ENCODE measurements at places on chromosomes 5 and 9.

- no peak for DNase-seq
These were observed 53.9 kb upstream of the RNU6ATAC start for GRCh38 chr9:134218230-134218629.

GRCh38 chr9:114282507-114282906 is 40.4 kb upstream of the ORM1 start:
- no peak for DNase-seq

- DNase-seq, result no peak
These were observed 249.2 kb upstream of the CCNH start for GRCh38 chr5:87661784-87662566.

DNA sequence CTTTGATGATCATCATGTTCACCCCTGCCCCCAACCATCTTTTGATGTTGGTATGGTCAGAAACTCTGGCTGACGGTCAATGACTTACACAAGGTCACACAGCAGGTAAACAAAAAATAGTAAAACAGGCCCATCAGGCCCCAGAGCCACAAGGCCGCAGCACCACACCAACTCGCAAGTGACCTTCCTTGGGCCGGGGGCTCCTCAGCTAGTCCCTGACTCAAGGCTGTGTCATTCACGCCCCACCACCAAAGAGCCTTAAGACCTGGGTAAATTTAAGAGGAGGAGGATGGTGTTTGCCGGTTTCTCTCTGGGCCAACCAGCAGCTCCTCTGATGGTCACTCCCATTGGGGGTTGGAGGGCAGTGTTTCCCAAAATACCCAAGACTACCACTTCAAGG is 55.8 kb downstream of the PSMB7 start:
- no peak for DNase-seq

GRCh38 chr5:36897616-36898015 is 21.0 kb downstream of the NIPBL start:
- no peak for DNase-seq

DNA sequence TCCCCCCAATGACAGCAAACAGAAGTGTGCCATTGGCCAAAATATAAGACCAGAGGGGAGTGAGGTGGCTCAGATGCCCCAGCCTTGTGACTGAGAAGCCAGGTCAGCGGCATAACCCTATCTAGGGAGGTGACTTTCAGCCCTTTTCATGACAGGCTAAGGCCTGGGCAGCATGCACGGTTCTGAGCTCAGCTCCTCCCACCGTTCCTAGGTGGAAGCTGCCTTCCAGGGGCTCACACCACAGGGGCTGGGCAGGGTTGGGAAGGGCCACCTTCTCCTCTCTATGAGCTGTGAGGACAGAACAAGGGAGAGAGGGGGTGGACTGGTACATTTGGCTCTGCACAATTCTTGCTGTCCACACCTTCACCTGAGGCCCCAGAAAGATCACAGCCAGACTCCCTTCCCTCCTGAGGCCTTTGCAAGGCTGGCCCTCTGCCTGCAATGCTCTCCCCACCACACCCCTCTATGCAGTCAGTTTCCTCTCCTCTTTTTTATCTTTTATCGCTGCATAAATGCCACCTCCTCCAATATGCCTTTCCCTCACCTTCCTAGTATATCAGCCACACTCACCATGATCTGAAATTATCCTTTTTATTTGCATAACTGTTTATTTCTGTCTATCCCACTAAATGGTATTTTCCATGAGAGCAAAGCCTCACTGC is 5.1 kb upstream of the EGR1 start:
- no peak for DNase-seq

- DNase-seq, result no peak
These were observed 308.3 kb downstream of the ZSWIM6 start for GRCh38 chr5:61640179-61641021.
